Activated CD8-positive, alpha-beta memory T cell treated with anti-CD3 and anti-CD28 coated beads, Interleukin-2, amount 50 U/mL, for 4 hours (primary cell): ENCODE measurements at places on chromosomes 4 and X.
A peak's percentile ranks its signal among the peaks of the same experiment; 100 is the strongest.

DNA sequence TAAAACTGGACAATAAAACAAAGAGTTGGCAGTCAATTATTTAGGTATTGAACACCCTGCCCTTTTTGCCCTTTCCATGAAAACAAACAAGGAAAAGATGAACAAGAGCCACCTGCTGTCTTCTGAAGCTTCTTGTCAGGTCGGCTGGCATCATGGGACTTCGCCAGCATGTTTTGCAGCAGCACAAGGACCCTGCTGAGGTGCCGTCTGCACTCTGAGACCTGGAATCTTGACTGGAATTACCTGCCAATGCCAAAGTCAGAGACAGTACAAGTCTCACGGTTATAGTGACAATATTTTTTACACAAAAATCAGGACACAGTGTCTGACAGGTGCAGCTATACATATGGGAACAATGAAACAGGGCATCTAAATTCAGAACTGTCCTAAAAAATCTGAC is 284.5 kb downstream of the GASK1B start:
- DNase-seq = no peak

GRCh38 chr4:10622728-10623127 is 61.8 kb downstream of the CLNK start:
- DNase-seq = no peak

GRCh38 chr4:6557856-6558255 is 17.1 kb upstream of the MAN2B2 start:
- no peak for DNase-seq

- DNase-seq = no peak
Measured at GRCh38 chr4:1501754-1502500, 95.7 kb upstream of the NKX1-1 start.

DNA sequence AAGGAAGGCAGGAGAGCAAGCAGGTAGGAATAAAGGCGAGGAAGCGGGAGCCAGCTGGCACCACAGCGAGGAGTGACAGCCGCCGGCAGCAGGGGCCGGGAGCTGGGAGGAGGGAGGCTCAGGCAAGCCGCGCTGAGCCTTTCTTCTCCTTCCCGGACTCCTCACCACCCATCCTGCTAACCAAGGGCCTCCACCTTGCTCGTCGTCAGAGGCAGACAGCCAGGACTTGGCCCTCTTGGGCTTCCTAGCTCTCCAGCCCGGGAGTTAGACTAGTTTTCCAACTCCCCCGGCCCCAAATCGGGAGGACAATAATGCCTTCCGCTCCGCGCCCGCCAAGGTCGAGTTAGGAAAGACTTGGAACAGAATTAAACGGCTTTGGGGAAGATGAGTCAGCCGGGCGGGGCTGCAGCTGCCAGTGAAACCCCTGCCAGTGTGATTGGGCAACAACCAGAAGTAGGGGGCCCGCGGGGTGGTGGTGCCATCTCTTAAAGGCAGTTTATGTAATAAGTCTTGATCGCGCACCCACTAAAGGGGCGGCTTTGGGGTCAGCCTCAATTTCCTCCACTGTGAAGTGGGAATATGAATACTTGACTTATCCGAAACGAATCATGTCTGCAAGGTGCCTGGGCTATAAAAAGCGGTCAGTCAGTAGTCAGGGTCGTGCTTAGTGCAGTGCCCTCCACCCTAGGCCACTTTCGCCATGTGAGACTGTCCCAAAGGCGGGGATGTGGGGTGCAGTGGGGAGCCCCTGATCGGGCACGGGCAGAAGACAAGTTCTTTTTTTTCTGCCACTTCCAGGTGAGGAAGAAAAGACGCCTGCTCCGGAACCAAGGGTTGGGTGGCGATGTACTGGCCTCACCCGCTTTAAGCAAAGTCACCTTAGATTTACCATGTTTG is 6.7 kb upstream of the HSD17B10 start:
- peak; percentile 35 for DNase-seq
